CD4-positive, alpha-beta T cell treated with Interleukin-15 for 4 hours (primary cell): ENCODE measurements at places on chromosomes 1 and 21.

DNA sequence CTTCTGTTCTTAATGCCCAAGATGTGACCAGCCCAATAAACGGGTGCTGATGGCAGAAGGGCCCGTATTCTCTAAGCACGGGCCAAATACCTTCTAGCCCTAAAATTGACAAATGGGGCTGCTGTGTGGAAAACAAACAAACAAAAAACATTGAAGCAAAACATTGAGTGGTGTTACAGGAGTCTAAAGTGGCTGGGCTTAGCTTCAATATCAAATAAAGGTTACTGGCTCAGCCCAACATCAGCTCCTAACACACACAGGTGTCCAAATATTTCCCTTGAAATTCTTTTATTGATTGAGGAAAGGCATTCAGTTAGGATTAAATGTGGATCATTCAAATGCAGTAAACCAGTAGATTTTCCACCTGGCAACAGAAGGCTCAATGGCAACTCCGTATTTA is 13.3 kb upstream of the TTF2 start:
- DNase-seq = no peak

GRCh38 chr1:167206166-167206835 is 14.4 kb upstream of the POU2F1 start:
- DNase-seq = no peak

DNA sequence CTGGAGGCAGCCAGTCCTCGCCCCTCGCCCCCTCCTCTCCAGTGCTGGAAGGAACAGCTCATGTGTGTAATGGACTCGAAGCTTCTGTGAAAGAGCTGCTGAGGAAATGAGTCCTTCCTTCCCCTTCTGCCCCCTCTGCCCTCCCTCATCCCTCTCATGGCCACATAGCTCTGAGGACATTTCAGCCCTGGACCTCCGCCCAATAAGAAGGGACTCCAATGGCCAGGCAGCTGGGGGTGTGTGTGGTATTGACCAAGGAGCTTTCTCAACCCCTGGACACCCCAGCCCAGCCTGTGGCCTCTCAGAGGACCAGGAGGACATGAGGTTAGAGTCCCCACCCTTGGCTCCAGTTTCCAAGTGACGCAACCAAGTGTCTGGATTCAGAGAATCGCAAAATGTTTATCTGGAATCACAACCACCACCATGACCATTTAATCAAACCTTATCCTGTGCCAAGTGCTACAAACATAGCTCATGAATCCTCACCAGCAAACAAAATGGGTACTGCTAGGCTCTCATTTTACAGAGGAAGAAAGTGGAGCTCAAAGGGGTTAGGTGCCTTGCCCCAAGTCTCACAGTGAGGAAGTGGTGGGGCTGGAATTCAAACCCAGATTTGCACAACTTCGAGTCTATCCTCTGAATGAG is 47.8 kb upstream of the ECE1 start:
- DNase-seq = no peak

- DNase-seq = peak; percentile 27
Observed at GRCh38 chr1:231626951-231627614, 493 bp downstream of the DISC1 start.

DNA sequence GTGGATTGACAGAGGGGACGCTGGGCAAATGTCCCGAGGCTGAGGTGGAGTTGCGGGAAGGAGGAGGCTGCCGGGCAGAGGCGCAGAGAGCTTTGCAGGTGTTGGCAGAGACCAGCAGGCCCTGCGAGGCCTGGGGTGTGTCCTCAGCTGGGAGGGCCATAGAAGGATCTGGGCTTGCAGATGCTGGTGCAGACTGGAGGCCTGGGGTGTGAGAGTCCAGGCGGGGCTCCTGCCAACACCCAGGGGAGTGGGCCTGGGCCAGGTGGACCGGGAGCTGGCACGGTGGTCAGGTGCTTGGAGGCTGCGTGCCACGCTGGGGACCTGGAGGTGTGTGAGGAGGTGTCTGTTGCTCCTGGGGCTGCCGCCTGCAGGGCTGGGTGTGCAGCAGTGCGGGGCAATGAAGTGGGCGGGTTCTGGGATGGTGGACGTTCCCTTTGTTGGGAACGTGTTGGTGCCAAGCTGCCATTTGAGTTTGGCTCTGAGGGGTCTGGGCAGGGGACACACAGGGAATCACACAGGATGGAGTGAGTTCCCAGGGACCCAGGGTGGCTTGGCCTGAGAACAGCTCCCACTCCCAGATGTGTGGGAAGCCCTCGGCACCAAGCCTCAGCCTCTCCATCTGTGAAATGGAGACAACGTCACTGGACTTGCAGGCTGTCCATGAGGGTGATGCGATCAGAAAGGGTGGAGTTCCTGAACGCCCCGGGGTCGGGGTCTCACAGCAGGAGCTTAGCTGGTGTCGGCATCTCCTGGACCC is 39.9 kb upstream of the POFUT2 start:
- no peak for DNase-seq

DNA sequence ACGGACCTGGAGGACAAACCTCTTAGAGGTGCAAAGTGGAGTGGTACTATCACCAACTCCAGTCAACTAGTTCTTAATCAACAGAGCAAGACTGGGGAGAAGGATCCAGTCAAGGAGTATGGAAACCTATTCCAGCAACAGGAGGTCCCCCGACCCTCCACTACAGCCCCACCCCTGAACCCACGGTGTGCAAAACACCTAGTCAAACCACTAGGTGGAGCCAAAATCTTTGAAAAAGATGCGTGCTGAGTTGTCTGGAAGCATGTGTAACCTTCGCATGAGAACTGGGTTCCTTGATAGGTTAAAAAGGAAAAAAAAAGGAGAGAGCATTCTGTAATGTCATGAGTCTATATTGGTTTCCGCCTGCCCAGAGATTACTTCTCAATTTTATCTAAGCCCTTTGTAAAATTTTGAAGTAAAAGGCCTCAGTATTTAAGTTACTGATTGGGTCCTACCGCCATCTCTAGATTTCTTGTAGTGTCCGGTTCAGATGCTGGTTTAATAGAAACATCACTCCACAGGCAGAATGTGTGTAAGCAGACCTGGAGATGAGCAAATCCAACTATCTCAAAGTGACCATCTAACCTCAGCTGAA is 81.9 kb upstream of the HAO2 start:
- peak; percentile 7 for DNase-seq

DNA sequence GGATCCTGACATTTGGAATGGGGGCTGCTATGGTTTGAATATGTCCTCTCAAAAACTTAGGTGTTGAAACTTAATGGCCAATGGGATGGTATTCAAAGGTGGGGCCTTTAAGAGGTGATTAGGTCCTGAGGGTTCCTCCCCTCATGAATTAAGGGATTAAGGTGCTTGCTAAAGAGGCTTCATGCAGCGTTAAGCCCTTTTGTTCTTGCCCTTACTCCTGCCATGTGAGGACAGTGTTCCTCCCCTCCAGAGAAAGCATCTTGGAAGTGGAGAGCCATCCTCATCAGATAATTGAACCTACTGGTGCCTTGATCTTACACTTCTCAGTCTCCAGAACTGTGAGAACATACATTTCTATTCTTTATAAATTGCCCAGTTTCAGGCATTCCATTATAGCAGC is 146.6 kb downstream of the KCNJ6 start:
- no peak for DNase-seq

GRCh38 chr1:227762231-227762911 is 27.1 kb downstream of the SNAP47 start:
- DNase-seq = peak; percentile 86

DNA sequence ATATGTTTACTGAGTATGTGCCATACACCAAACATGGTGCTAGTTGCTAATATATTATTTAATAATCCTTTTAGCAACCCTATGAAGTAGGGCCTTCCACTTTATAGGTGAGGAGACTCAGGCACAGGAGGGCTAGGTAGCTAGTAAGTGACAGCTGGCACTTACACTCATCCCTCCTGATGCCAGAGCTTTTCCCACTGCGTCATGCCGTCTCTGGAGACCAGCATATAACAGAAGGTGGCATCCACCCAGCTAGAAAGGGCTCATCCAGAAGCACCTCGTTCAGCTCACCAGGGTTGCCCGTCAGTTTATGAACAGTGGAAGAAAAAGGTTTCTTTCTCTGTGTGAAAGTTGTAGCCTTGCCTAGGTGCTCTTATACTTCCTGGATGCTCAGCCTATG is 108.9 kb downstream of the NOS1AP start:
- DNase-seq = no peak

- no peak for DNase-seq
Observed at GRCh38 chr1:164735315-164736052, 176.5 kb downstream of the PBX1 start.

- no peak for DNase-seq
Observed at GRCh38 chr1:196399713-196400112, 208.5 kb downstream of the KCNT2 start.

DNA sequence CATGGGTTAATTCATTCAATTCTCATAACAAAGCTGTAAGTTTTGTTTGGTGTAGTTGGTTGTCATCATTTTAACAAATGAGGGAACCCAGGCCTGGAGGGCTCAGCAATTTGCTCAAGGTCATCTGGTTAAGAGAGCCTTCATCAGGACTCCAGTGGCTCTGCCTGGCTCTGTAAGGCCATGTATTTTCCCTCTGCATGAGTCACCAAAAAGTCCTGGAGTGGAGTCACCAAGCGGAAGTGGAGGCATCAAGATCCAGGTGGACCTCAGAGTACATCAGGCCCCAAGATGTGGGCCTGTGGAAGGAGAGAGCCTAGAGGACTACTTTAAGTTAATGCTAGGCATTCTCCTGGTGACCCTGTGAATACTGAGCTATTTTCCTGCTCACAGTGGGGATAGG is 30.0 kb upstream of the RBM15 start:
- no peak for DNase-seq

DNA sequence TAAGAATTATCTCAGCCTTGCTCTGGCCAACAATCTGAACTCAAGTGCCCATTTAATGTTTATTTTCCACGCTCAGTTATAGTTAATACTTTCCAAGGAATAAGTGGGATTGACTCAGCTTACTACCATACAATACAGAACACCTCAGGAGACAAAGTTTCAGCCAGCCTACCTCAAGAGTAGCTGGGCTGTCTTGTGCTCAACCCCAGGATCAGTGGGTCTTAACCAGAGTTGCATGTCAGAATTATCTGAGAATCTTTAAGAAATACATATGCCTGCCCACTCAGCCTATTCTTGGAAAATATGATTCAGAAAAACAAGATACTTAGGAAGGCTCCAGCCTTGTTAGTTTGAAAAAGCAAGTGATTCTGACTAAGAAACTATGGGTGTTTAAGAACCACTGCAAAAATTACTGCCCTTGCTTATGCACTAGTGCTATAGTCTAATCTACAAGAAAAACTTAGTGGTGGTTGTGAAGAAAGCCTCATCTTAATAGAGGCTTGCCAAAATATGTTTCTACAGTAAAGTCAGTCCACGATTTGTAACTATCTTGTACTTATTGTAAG is 20.4 kb downstream of the CDC7 start:
- DNase-seq = no peak

- DNase-seq = peak; percentile 64
Observed at GRCh38 chr1:229253151-229253974, 17.5 kb upstream of the RAB4A start.

DNA sequence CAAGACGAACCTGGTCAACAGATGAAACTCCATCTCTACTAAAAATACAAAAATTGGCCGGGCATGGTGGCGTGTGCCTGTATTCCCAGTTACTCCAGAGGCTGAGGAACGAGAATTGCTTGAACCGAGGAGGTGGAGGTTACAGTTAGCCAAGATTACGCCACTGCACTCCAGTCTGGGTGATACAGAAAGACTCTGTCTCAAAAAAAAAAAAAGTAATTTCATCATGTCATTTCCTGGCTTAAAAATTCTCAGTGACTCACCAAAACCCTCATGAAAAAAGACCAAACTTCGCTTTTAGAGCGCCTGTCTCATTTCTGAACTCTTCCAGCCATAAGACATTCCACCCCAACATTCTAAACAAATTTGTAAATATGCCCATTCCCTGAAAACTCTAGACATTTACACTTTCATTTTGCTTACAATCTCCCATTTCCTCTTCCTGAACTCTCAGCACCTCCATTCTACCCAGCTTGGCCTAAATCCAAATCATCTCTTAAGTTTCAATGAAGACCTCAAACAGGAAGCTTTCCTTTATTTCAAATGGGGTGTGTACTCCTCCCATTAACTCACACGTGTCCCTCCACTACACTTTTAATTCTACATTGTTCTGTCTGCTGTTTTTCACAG is 50.5 kb upstream of the PRRC2C start:
- DNase-seq = peak; percentile 20

GRCh38 chr21:28883931-28884330 is 108.7 kb downstream of the LTN1 start:
- no peak for DNase-seq

GRCh38 chr1:22910986-22911651 is 61.5 kb downstream of the LACTBL1 start:
- no peak for DNase-seq

DNA sequence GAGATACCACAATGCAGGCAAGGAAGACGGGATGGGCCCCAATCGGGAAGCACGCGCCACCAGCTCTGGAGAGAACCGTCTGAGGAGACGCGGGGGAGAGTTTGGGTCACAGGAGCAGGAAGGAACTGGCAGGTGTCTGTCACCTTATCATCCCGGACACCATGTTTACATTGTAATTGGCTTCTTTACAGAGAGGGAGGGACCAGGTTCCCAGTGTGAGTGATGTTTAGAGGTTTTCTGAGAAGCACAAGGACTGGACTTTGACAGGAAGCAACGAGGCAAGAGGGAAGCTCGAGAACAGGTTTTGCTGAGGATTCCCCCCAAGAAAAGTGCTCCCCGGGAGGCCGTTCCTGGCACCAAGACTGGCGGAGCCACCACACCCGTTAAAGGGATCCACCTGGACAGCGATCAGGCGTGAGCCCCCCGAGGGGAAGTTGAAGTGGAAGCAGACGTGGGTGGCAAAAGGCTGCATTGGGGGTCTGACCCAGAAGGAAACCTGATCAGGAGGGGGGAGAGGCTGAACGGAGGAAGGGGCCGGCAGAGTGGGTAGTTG is 957 bp downstream of the EPS15 start:
- peak; percentile 62 for DNase-seq

DNA sequence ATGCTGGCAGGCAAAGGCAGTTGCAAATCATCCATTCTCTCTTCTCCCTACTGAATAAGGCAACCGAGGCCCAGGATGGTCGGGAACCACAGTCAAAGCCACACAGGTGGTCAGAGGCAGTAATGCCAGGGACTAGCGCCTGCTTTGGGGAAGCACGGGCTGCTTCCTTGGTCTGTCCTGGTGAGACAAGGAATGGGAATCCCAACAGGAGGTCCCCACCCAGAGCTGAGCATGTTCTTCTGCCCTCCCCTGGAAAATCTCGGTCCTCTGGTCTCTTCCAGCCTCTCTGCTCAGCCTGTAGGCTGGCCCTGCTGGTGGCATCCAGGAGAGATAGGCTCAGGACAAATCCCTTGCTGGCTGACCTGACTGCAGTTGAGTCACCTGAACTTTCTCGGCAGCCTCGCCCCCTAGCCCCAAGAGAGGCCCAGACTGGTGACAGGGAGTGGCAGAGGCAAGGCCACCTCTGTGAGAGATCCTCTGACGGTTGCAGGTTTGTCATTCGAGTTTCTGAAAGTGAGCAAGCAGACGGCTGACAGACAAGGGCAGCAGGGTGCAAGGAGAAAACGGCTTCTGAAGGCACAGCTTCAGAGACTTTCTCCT is 5.8 kb downstream of the OLIG1 start:
- DNase-seq = no peak

GRCh38 chr1:43435146-43436145 is 18.3 kb downstream of the HYI start:
- DNase-seq = no peak
